Activated CD8-positive, alpha-beta memory T cell treated with anti-CD3 and anti-CD28 coated beads for 1 hour (primary cell): ENCODE measurements at places on chromosomes 5 and 9.

- DNase-seq: no peak
Observed at GRCh38 chr5:144275329-144275728, 104.7 kb downstream of the KCTD16 start.

DNA sequence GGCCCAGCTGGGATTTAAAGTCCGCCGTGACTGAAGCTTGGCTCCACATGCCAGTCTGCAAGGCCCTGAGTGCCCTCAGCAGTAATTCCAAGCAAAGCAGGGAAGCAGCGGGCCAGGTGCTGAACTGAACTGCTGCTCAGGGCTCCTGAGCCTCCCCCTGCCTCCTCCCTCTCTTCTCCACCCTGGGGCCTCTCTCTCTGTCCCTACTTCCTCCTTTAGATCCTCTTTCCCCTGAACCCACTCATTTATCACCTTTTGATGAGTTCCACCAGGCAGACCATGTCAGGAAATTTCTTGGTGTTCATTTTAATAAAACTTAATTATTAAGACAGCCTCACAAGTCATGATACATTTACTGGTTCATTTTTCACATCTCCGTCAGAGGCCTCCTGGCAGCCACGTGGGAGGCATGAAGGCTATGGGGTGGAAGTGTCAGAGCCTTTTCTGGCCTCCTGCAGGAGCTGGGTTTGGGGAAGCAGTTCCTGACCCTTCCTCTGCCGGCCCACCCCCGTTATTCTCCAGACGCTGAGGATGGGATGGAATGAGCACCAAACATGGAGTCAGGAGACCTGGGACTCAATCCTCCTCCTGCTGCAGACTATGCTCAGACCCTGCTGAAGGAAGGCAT is 32.2 kb upstream of the KCNIP1 start:
- DNase-seq: no peak

GRCh38 chr9:4583001-4583400 is 79.1 kb upstream of the PLPP6 start:
- DNase-seq: no peak

- DNase-seq: no peak
Observed at GRCh38 chr5:163916376-163916775, 411.0 kb downstream of the MAT2B start.

DNA sequence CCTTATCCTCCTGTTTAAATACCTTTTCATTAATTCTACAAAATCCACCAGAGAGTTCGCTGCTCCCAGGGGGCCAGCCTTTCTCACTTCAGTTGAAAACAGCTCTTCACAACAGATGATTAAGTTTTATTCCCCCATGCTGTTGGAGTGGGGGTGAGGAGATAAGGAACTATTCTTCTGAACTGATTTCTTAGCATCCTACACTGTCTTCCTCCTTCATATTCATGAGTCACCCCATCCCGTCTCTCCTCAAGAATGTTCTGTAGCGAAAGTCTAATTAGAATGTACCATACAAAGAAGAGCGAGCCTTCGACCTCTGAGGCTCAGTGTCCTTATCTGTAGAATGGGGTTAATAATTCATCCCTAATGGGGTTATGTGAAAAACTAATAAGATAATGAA is 138.0 kb downstream of the PIK3R1 start:
- DNase-seq: no peak

DNA sequence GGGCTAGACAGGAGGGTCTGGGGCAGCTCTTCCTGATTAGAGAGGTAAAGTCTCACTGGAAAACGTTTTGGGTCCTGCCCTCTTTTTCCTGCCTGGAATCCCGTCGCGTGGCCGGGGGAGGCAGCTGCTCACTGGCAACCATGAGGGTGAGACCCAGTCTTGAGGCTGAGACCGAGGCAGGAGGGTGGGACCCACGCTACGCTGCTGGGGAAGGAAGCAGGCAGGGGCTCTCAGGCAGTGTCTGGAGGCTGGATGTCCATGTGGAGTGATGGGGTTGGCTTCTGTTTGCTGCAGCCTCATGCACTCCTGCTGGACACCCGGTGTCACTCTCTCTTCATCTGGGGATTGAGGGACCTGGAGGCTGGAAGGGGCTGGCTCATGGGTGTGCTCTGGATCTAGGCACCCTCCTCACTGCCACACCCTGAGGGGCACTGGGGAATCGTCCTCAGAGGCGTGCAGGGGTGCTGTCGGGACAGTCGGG is 11.3 kb upstream of the SLC2A6 start:
- DNase-seq: no peak

GRCh38 chr9:89078860-89079259 is 87.6 kb downstream of the S1PR3 start:
- no peak for DNase-seq

- no peak for DNase-seq
Observed at GRCh38 chr5:54311176-54311677, 854 bp upstream of the ARL15 start.

DNA sequence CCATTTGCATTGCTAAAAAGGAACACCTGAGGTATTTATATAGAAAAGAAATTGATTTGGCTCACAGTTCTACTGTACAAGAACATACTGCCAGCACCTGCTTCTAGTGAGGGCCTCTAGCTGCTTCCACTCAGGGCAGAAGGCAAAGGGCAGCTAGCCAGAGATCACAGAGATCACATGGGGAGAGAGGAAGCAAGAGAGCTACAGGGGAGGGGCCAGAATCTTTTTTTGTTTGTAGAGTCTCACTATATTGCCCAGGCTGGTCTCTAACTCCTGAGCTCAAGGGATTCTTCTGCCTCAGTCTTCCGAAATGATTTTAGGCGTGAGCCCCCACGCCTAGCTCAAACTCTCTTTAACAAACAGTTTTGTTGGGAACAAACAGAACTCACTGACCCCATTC is 6.1 kb downstream of the SLCO4C1 start:
- no peak for DNase-seq

GRCh38 chr9:15786616-15787015 is 233.8 kb downstream of the CCDC171 start:
- DNase-seq: no peak

- DNase-seq: no peak
Observed at GRCh38 chr9:132797861-132798659, 80.0 kb downstream of the AK8 start.

DNA sequence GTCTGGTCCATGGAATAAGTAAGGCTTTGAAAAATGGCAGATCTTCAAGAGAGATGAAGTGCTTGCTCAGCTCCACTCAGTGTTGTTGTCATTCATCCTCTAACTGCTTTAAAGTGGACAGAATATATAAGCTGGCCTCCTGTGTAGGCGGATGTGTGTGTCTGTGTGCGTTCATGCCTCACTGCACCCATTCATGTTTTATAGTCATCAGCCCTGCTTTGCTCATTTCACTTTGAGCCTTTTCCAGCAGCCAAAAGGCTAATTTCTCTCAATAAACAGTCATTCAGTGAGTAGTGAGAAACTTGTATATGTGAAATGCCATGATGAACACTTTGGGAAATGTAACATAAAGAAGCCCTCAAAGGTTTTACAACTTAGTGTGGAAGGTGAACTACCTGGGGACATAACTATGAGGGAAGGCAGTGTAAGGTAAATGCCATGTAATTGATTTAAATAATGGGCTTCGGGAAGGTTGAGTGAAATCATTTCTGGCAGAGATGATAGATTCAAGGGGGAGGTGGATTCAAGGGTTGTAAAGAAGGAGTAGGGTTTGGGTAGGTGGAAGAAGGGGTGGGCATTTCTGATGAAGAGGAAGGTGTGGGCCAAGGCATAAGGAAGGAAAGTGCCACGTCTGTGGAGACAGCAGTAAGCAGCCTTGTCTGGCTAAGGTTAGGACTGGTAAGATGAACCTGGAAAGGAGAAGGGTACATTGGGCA is 15.7 kb downstream of the TTC23L start:
- no peak for DNase-seq

DNA sequence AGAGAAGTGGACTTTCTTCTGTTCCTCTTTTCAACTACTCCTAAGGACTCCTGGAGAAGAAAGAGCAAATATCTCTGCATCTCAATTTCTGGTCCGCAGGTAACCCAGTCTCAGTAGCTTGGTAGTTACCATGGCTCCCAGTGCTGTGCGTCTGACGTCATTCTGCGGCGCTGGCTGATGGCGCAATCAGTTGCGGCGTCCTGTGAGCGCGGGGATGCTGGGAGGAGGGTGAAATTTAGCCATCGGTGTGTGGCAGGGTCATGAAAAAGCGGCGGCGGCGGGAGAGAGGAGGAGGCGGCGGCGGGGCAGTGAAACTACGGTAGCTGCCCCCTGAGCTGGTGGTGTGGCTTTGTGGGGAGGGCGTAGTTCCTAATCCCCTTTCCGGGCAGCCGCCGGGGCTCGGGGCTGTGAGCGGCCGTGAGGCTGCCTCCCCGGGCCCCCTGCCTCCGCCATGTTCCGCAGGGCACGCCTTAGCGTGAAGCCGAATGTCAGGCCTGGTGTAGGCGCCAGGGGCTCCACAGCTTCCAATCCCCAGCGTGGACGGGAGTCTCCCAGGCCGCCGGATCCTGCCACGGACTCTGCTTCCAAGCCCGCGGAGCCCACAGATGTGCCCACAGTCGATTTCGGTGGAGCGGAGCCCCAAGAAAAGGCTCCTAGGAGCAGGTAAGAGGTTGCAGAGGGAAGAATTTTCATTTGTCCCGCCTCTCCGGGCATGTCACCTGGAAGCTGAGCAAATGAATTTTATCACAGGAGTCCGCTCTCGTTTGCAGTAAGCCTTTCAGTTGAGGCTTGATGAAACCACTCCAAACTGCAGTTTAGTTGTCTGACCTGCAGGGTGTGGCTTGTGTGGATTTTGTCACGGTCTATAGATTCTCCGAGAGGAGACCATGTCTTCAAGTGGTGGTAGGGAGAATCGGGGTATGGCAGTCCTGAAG is at the start of gene BDP1:
Gene BDP1, plus strand, starts transcription at position 225 of the 935 bp plus-strand sequence. Its CDS starts 227 bp downstream, at position 452.
- peak; percentile 96 for DNase-seq

DNA sequence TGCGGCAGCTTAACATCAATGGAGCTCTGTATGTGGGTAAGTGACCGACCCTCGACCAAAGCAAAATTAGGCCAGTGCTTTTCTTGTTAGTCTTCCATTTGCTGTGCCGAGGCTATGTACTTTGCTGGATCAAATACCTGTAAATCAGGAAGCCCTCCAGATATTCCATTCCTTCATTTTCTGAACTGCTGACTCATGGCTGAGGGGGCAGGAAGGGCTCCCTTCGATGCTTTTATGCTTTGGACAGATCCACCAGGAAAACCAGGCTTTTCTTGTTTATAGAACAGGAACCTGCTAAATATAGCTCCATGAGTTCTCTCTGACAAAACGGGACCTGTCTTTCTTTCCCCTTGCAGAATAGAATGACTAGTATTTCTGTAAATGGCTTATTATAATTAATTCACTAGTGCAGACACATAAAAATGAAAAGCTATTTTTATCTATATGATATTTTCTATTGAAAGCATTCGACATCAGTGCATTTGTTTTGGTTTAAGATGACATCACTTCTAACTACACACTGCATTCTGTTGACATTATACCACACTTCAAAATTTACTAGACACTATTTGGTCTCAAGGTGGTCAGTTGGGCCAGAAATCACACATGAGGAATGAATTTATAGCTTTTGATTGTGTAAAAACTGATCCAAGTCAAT is 93.3 kb downstream of the LIFR start:
- DNase-seq: no peak

DNA sequence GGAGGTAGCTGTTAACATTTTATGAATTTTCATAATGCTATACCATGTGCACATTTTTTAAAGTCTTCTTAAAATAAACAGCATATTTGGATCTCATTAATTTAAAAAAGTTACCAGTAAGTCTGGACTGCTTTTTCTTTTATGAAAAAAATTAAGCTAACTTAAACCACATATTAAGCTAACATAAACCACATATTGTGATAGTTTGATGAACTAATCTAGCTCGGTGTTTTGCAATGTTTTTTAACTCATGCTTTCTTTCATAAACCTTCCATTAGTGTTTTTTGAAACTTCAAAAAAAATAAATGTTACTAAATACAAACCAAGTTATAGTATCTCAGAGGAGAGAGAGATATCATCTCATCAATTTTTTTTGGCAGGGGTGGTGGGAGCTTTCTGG is 26.5 kb downstream of the POLK start:
- no peak for DNase-seq

DNA sequence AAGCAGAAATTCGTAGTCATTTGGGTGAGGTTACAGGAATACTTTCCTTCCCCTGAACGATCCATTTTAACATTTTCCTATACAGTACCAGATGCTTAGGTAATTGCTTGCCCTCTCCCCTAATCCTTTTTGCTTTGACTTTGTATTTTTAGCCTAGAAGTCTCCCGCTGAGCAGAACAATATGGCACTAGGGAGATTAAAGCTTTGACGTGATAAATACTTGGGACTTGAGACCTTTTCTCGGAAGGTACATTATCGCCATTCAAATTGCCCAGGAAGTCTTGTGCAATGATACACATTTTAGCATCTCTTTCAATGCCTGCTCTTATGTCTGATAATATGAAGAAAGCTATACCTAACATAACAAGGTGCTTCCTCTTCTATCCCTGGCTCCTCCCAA is 22.9 kb upstream of the SPATA31C2 start:
- DNase-seq: no peak

DNA sequence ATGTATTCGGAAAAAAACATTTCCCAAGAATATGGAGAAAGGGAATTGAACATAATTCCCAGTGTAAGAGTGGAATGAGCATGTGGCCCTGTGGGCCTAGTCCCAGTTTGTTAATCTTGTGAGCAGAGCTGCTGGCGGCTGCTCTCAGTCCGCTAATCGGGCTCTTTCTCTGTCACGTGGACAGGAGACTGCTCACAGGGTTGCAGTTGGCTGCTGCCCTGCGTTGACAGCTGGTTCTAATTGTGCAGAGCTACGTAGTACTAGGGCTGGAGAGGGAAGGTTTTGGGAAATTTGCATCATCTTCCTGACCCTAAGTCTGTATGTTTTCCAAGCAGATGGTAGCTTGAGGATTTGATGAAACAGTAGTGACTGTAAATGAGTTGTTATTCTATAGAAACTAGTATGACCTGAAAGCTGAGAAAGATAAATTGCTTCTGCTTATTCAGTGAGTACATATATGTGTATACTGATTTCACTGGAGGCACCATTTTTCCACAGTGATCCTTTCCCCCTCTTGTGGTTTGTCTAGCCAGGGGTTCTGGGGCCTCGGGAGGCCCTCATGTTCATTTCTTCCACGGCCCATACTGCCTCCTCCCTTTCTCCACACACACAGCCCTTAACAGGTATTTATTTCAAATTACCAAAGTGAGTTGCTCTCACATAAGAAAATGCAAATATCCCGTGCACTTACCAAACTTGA is 100.6 kb downstream of the ANGPTL2 start:
- DNase-seq: no peak

DNA sequence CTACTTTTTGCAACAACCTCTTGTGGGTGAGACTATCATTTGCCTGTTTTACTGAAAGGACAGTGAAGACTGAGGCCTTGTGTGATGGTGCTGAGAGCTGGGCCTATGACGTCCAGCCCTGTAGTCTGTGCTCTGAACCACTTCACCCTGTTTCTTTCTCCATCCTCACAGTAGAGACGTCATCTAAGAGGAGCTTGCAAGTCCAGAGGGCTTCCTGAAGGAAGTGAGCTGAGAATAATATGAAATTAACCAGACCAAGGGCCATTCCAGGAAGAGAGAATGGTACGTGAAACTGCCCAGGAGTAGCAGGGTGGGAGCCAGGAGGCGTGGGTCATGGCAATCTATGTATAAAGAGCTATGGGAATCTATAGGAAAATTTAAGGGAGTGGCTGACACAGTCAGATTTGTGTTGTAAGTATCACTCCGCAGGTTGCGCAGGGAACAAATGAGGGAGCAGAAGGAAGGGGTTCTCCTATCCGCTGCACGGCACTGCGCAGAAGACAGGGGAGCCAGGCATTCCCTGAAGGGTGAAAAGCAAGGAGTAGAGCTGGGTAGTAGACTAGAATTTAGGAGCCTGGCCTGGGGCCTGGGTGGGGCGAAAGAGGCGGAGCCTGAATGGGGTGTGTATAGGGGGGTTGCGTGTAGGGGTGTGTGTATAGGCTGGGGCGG is 596 bp upstream of the FGFR4 start:
- DNase-seq: no peak
